ENCODE measurements at places on chromosomes 6 and 20.

DNA sequence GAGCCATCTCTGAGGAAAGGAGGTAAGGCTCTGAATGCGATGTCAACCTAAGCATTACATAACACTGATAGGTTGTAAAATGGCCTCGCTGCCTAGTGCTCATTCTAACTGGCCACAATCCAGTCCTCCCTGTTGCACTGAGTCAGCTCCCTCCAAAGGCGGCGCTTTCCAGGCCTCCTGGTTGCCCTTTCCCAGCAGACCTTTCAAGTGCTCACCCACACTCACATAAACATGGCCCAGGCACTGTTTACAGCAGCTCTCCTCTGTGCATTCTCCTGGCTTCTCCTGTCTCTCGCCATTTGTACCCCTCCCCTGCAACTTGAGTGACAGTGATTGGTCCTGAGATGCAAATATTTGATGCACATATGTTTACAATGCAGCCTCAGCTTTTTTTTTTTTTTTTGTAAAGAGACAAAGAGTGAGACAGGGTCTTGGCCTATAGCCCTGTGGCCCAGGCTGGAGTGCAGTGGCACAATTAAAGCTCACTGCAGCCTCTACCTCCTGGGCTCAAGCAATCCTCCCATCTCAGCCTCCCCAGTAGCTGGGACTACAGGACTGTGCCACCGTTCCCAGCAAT, 36.8 kb upstream of the PRND start:
- DNase-seq: peak; percentile 81

GRCh38 chr6:118736440-118736839, 85.0 kb upstream of the CEP85L start:
- DNase-seq: no peak

- DNase-seq: peak; percentile 34
Measured at GRCh38 chr6:53623497-53623896, 42.1 kb downstream of the KLHL31 start.

DNA sequence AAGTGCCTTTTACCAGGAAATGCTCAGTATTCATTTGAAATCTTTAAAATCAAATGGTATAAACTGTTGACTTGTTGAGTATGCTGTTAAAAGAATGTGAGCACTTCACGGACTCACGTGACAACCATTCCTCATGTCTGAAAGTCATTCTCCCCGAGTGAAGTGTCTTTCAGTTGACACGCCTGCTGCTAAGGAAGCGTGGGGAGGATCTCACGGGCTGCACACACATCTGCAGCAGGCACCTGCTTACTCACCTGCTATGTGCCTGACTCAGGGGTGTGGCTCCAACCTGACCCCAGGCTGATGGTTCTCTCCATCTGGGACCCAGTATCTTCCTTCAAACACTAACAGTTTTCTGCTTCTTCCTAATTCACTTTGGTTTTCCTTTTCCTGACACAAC, 32.7 kb downstream of the WDR27 start:
- no peak for DNase-seq

DNA sequence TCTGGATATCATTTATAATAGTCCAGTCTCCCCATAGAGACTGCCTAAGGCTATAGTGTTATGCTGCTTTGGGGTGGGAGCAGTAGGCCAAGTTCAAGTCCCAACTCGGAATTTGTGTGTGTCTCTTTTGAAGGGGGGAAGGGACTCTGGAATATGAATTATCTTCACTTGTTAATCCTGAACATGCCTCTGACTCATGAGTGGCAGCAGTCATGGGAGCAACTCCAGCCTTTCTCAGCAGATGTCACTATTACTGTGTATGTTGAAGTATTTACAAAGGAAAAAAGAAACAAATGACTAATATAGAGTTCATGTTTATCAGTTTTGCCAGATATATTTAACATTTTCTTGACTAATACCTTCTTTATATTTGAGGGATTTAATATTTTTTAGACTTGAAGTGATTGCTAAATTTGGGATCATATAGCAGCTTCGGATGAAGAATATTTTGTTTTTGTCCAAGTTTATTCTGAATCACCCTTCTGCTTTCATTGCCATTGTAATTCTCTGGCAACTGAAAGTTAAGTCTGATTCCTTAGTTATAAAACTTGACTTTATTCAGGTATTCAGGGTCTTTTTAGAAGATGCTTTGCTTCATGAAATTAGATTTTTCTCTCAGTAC, 23.4 kb downstream of the FAM217A start:
- DNase-seq: peak; percentile 94

DNA sequence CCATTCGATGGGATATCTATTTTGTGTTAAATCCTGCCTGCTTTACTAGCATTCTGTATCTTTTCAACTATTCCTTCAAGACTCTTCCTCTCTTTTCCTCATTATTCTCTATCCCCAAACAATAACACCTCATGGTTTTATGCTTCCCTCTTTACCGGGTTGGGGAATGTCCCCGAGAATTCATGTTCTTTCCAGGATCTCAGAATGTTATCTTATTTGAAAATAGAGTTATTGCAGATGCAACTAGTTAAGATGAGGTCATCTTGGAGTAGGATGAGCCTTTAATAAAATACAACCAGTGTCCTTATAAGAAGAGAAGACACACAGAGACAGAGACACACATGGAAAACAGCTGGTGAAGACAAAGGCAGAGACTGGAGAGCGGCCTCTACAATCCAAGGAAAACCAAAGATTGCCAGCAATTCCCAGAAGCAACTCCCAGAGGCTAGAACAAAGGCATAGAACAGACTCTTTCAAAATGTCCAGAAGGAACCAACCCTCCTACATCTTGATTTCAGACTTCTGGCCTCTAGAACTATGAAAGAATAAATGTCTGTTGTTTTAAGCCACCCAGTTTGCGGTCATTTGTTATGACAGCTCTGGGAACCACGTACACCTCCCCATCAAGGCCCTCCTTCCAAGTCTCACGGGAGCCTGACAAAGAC, 126.8 kb upstream of the TNFAIP3 start:
- no peak for DNase-seq

DNA sequence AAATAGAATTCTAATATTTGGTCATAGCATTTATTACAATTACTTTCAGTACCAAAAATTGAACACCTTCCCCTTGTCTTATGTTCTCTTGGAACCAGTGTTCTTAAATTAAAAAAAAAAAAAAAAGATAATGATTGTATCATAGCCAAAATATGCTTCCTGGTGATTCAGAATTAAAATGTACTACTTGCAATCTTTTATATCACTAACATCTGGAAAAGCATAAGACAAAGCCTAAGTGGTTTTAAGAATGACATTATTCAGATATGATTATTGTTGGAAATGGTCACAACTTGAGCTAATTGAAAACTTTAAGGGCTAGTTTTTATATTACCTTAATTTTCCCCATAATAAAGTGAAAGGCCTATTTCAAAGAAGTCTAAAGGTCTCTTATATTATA, 493.3 kb upstream of the MARCKS start:
- DNase-seq: no peak

GRCh38 chr6:14635195-14635594, 517.6 kb downstream of the CD83 start:
- DNase-seq: no peak

GRCh38 chr6:116047173-116047933, 13.3 kb downstream of the FRK start:
- peak; percentile 33 for DNase-seq

GRCh38 chr6:67467341-67467740, 1167.7 kb upstream of the ADGRB3 start:
- DNase-seq: no peak

DNA sequence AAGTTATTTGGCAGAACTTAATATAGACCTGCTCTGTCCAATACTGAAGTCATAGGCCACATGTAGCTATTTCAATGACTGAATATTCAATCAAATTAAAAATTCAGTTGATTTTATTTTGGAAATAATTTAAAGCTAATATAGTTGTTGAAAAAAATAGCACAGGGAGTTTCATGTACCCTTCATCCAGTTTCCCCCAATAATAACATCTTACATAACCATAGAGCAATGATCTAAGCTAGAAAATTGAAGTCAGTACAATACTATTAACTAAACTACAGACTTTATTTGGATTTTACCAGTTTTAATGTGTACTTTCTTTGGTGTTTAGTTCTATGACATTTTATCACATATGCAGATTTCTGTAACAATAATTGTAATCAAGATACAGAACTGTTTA, 212.2 kb upstream of the HDDC2 start:
- DNase-seq: no peak

GRCh38 chr6:89217299-89217910, at the start of gene GABRR1:
GABRR1 (minus strand) TSS chr6:89217358; CDS start chr6:89217322, 36 bp downstream.
- no peak for DNase-seq

GRCh38 chr6:31899882-31900722, 1.8 kb downstream of the ZBTB12 start:
- DNase-seq: no peak

GRCh38 chr6:49504666-49505065, 4.9 kb downstream of the GLYATL3 start:
- no peak for DNase-seq

- peak; percentile 53 for DNase-seq
Measured at GRCh38 chr6:55069132-55069781, 105.1 kb upstream of the HCRTR2 start.

- DNase-seq: peak; percentile 28
Measured at GRCh38 chr6:31128093-31128676, 7.9 kb upstream of the CDSN start.

DNA sequence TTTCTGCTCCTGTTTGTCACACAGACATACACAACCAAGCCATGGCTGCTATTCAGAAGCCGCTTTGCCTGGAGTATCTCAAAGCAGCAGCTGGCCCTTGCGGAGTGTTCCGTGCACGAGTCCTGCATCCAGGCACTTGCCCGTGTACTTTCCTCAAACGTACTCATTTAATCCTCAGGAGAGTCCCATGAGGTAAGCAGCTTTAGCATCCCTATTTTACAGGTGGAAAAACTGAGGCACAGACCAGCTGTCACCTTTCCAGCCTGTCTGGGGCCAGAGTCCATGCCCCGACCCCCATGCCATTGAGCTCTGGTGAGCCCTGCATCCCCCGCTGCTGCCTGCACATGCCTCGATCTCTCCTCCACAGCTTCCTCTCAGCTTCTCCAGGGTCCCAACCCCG, 130.0 kb downstream of the ERMARD start:
- no peak for DNase-seq

GRCh38 chr20:12467758-12468157, 541.0 kb upstream of the SPTLC3 start:
- DNase-seq: no peak

Measured in iris pigment epithelial cell (primary cell).